Stimulated activated naive CD8-positive, alpha-beta T cell treated with anti-CD3 and anti-CD28 coated beads, Interleukin-15, Interleukin-2, amounts not matched to agents 100 U/mL and 50 U/mL, for 24 hours (primary cell): ENCODE measurements at places on chromosomes 1 and 21.
A peak's percentile ranks its signal among the peaks of the same experiment; 100 is the strongest.

DNA sequence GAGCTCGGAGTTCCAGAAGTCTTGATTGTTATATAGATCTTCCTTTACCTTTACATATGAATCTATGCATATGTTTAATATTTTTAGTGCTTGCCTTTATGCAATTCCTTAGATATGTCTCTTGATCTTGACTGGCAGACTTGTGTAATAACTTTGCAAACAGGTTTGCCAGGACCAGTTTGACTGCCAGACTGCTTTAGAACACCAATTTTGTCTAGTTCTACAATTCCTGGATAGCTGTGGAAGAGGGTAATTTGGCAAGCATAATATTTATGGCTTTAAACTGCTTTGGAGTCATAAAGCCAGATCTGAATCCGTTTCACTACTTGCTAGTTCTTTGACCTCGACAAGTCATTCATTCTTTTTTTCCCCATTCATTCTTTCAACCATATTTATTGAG is 250.0 kb downstream of the FAF1 start:
- DNase-seq, result no peak

DNA sequence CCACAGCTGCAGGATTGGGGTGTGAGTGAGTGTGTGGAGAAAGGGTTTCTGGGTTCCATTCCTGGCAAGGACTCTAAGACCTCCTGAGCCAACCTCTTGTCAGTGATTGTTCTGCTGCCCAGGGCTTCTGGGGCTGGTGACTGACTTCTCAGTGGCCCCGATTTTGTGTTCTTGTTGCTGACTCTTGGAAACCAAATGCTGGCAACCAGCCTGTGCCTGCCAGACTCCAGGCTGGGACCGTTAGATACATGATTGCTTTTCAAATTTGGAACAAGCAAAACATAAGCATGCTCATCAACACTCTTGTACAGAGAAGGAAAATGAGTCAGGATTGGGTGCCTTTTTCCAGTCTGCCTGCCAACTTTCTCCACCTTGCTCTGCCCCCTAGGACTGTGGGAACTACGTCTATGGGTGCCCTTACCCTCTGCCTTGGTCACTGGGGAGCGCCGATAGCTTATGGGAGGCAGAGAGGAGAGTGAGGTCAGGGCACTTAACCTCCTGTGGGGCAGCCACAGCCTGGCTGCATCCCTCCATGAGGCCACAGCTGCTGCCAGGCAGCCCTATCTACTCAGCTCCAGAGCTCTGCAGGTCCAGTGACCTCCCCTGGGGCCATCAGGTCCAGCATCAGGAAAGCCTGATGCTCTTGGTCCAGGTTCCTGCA is 39.3 kb upstream of the EPS8L3 start:
- no peak for DNase-seq

GRCh38 chr1:200626853-200627534 is 6.4 kb upstream of the KIF14 start:
- no peak for DNase-seq

DNA sequence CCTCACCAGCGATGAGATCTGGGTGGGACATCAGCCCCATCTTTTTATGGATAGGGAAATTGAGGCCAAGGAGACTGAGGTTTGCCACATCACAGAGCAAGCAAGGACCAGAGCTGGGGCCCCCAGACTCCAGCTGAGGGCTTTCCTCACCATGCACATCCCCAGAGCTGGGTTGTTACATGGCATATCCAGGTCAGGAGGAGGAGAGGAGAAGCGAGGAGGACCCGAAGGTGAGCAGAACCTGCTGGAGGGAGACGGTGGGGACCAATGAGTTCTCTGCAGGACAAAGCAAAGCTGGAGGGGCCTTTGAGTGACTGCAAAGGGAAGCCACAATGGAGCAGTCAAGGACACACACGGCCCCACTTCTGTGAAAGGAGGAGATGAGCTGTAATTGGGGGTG is 255.5 kb upstream of the CSF3R start:
- DNase-seq, result no peak

DNA sequence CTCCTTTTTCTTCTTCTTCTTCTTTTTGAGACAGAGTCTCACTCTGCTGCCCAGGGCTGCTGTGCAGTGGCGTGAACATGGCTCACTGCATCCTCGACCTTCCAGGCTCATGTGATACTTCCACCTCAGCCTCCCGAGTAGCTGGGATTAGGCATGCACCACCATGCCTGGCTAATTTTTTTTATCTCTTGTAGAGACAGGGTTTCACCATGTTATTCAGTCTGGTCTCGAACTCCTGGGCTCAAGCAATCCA is 13.0 kb upstream of the PADI1 start:
- no peak for DNase-seq

- no peak for DNase-seq
Measured at GRCh38 chr1:15177710-15178166, 24.2 kb downstream of the TMEM51 start.

DNA sequence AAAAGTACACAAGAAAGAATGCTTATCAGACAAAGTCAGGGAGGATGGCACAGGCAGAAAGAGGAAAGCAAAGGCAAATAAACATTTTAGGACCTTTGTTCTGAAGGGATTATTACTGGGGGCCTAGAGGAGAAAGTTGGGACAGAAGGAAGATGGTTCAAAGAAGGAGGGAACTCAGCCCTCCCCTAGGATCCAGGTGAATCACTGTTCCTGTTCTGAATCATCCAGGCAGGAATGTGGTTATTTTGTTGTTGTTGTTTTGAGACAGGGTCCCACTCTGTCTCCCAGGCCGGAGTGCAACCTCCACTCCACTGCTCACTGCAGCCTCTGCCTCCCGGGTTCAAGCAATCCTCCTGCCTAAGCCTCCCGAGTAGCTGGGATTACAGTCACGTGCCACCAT is 38.5 kb upstream of the PSEN2 start:
- no peak for DNase-seq

- no peak for DNase-seq
Measured at GRCh38 chr1:89763649-89763986, 57.2 kb upstream of the LRRC8D start.

DNA sequence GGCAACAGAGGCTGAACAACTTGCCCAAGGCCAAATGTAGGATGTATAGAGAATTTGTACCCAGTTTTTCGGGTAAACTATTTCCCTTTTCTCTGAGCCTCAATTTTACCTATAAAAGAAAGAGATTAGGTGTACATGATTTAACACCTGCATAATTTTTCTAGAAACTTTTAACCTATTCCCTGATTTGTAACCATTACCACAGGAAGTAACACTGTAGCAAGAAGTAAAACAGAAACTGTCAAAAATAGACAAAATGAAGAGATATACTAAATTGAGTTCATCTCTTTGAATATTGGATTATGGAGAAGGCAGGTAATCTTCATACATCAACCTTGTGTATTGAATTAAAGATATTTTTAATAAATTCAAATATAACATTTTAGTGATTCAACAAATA is 136.2 kb downstream of the ZC3H11B start:
- DNase-seq, result no peak

DNA sequence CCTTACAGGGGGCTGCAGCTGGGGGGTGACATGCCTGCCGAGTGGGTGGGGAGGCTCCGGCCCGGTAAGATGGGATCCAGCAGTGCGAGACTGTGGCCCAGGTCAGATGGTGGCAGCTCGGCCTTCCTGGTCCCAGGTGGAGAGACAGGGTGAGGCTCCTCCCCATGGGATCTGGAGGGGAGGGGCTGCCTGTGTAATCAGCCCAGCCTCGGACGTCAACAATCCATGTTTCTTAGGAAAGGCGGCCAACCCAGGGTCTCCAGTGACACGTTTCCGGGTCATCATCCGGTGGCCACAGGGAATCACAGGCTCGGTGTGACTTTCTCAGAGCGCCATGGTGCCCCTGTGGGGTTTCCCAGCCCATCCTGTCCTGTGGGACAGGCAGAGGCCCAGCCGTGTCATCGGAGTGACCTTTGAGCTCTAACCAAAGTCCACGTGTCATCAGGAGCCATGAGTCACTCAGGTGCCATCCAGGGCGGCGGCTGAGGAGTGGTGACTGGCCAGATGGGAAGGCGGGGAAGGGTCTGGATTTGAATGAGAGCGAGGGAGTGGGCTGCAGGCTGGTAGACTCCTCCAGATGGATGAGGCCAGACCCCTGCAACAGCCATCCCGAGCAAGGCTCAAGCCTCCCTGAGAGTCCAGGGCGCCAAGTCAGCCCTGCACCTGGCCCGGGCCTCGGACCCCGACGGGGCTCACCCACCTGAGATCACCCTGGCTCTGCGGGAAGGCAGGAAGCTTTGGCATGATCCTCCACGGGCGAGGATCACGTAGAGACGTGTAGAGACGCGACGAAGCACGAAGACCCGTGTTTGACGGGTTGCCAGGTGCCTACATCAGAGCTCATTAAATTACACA is 6.6 kb upstream of the HES4 start:
- DNase-seq, result no peak

DNA sequence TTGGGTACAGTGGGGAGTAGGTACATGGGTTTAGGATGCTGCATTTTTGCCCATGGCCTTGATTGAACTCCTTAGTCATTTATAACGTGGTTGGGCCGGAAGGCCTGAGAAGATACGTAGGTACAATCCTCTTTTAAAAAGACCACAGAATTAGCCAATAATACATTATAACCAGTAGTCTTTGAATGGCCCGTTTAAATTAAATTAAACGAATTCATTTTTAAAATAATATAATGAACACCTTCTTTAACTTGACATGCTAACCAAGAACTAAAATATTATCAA is 20.1 kb upstream of the ADAR start:
- no peak for DNase-seq

DNA sequence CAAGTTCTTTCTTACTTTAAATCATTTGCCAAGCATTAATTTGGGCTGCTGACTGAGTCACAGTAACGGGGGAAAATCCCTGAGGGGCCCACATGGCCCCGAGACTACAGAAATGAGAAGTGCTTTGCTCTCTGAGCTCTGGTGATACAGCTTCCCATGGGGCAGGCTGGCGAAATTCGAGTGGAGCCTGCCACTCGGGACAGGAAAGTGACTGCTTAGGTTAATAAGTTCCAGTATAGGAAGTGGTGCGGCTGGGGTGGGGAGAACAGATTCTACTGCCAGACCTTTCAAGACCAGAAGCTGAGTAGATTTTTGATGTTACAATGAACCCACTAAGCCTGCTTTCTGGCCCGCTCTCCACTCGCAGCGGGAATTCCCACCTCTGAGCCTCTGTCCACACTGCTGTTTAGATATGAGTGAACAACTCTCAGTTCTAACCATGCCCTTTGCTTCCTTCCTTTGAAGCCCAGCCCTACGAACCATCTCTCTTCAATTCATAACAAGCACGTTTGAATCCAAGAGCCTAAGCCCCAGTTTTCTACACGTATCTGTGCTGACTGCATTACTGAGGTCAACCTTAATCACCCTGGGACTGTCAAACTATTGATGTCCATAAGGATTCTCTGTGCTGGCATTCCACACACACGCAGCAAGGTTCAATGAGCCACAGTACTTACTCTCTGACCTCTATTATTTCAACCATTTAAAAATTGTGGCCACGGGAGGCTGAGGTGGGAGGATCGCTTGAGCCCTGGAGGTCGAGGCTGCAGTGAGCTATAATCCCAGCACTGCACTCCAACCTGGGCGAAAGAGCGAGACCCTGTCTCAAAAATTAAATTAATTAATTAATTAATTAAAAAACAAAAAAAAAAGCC is 9.6 kb downstream of the ZBTB17 start:
- DNase-seq, result peak; percentile 81

GRCh38 chr1:218755128-218755527 is 410.0 kb downstream of the TGFB2 start:
- DNase-seq, result no peak

DNA sequence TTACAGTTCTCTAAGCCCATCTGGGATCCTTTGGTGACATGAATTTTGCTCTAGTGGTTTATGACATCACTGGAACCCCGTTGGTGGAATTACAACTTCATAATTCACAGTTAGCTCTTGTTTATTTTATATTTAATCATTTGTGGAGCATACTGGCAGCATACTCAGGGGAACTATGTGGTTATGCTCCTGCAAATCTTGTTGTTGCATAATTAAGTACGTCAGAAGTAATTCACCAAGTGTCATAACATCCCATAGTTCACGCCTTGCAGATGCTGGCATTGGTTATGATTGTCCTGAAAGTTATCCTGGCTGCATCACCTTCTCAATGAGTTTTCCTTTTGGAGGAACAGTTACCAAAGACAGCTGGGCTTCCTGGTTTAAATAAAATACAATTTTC is 16.5 kb downstream of the PRRX1 start:
- DNase-seq, result no peak

DNA sequence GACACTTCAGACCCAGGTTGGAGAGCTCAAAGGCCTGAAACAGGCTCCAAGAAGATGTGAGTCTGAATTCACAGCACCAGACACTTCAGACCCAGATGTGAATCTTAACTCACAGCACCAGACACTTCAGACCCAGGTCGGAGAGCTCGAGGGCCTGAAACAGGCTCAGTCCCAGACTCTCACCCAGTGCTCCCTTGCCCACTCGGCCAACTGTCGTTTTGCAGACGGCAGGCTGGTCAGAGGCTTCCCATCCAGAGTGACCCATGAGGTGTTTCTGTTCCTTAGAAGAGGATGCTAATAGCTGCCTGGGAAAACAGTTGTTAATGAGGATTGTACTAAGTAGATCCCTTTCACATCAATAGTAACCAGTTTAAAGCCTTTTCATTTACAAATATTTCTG is 88.4 kb downstream of the ADARB1 start:
- no peak for DNase-seq

GRCh38 chr1:200409203-200409760 is 554 bp downstream of the ZNF281 start:
- DNase-seq, result peak; percentile 56

DNA sequence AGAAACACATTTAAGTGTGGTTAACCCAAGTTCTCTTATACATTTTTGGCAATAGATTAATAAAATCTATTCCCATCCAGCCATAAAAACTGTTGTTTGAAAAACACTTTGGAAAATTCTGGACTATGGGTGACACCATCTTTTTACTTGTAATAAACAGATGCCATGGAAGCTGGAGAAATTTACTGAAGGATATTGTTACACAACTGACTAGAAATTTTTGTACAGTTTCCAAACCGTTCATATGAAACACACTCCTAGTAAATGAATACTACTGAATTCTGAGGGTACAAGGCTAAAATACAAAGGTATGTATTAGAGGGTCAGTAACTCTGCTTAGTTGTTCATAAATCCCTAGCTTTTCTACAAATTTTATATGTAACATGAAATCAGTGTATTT is 48.7 kb downstream of the TRIM33 start:
- no peak for DNase-seq

GRCh38 chr1:8281843-8282509 is 35.9 kb upstream of the SLC45A1 start:
- DNase-seq, result no peak

- DNase-seq, result no peak
Measured at GRCh38 chr21:31198575-31198974, 145.5 kb downstream of the TIAM1 start.

GRCh38 chr1:38640371-38640770 is 219.2 kb downstream of the RRAGC start:
- no peak for DNase-seq
